ENCODE measurements at places on chromosomes 3 and 15.
A peak's percentile ranks its signal among the peaks of the same experiment; 100 is the strongest.

- DNase-seq: no peak
Measured at GRCh38 chr3:32018757-32019564, 37.4 kb downstream of the ZNF860 start.

GRCh38 chr15:72058585-72058984 lies 59.4 kb downstream of the MYO9A start:
- DNase-seq: no peak

GRCh38 chr3:41369838-41370237 lies 170.5 kb downstream of the CTNNB1 start:
- DNase-seq: no peak

DNA sequence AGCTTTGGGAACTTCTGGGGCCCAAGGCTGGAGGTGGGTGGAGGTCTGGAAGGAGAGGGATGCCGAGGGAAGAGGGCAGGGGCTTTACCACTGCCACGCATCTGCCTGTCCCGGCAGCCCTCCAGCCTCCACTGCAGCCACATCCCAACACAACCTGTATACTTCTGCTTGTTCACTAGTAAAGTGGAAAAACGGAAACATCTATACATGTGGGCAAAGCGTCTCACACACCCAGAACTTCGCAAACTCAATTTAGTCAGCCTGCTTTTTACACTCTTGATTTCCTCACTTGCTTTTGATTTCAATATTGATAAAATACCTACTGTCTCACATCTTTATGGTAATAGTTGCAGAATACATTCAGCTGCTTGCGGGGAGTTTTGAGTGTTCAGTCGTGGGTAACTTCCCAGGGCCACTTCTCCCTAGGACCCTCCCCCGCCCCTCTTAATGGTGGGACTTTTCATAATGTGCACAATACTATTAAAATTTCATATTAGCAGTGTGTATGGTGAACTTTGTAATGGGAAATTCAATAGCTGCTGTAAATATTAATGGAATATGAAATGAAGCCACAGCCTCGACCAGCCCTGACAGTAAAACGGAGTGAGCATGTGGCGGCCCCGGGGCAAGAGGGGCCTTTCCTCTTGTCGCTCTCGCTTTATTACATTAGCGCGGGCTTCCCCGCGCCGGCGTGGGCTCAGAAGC lies 85.2 kb downstream of the NR2F2 start:
- DNase-seq: no peak

DNA sequence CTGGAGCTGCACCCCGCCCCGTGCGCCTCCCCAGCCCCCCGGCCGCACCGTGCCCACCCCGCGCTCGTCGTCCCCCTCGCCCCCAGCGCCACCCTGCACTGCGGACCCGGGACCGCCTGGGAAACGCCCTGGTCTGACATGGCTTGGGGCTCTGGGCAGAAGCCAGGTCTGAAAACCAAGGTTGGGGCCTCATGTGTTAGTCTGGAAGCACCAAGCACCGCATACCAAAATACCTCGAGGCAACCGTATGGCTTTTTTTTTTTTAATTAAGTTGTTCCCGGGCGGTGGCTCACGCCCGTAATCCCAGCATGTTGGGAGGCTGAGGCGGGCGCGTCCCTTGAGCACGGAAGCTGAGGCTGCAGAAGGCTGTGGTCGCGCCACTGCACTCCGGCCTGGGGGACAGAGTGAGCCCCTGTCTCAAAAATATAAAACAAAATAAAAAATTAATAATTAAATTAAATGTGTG lies 91.5 kb upstream of the CHD2 start:
- peak; percentile 5 for DNase-seq

DNA sequence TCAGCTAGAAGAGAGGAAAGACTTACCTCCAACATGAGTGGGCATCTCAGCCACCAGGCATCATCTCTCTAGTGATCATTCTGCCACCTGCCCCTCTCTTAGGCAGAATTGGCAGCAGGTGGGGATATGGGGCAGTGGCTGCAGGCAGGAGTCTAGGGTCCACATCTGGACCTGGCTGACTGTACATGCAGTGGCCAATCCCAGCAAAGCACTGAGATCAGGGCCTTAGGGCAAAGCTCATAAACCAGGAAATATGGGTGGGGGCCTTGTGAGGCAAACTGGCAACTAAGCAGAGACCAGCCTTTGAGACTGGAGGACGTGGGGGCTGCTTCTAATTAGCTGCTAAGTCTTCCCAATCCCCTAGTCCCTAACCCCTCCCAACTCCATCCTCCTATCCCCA lies 12.9 kb downstream of the POMGNT2 start:
- DNase-seq: no peak

DNA sequence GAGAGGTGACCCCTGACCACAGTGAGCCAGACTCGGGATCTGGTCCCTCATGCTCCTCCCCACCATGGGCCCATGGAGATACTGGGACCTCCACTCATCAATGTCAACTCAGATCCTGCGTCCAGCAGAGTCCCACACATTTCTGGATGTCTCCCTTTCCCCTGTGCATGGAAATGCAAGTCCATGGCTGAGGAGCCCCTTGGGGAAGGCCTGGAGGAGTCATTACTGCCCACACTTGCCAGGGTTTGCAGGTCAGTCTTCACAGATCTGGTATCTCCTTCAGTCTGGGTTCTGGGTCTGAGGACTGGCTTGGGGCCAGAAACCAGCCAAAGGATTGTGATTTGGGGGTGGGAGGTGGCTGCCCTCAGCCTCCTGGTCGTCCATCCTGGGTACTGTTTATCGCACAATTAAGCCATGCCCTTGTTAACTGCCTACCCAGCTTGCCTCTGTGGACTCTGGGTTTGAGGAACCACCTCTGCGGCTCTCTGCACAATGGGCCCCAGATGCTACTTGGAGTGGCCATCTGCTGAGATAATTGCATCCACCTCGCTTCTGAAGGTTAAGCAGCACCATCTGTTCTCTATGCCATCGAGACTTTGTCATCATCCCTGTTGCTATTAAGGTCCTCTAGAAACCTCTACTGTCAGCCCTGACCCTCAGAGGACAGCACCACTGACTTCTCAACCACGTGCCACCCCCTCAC lies 49.9 kb upstream of the KLF13 start:
- DNase-seq: no peak

- no peak for DNase-seq
Measured at GRCh38 chr3:61353382-61353781, 102.1 kb upstream of the FHIT start.

DNA sequence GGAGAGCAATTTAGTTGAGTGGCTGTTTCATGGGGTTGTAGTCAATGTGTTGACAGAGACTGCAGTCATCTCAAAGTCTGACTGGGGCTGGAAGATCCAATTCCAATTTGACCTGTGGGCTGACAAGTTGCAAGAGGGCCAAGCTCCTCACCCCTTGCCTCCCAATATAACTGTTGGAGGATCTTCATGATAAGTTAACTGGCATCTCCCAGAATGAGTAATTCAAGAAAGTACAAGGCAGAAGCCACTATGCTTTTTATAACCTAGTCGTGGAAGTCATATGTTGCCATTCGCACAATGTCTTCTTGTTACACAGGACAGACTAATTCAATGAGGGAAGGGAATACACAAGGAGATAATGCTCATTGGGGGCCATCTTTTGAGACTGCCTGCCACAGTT lies 29.1 kb downstream of the GPR15 start:
- DNase-seq: no peak

GRCh38 chr3:24341668-24342067 lies 153.0 kb downstream of the THRB start:
- no peak for DNase-seq

DNA sequence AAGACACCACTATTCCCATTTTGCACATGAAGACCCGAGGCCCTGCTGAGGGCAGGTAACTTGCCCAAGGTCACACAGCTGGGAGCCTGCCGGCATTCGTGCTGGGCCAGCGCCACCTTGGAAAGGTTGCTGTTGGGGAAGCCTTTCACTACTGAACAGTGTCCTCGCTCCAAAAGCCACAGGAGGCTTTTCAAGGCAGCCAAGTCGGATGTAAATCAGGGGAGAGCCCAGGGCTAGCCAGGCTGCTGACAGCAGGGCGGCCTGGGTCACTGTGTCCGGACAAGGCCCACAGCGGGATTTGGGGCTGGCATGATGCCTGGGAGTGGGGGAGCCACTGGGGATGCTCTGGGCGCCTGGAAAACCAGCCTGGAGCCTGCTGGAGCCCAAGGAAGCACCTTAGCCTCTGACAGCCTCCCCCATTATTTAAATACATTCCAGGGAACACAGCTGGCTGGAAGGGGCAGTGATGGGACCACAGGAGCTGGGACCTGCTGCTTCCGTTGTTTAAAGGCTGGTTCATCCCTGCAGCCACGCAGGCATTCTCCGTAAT lies 10.5 kb downstream of the SLC6A6 start:
- DNase-seq: no peak

GRCh38 chr3:10772271-10773161 lies 43.5 kb upstream of the SLC6A11 start:
- no peak for DNase-seq

DNA sequence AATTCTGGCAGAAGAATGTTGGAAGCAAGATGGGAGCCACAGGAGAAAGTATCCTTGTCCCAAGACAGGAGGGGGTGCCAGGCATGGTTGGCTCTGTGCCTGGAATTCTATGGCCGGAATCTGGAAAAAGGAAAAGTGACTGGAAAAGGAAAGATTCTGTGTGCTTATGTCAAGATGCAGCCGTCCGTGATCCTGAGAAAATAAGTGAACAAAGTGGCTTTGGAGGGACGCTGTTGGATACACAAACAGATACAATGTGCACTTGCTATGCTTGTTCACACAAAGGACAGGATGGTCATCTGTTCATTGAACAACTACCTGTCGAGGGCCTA lies 28.5 kb upstream of the MUC20 start:
- DNase-seq: no peak

GRCh38 chr15:48642795-48643194 lies 2.7 kb downstream of the FBN1 start:
- no peak for DNase-seq

GRCh38 chr15:67148196-67148701 lies 82.8 kb downstream of the SMAD3 start:
- no peak for DNase-seq

GRCh38 chr3:61876797-61877196 lies 315.4 kb downstream of the PTPRG start:
- no peak for DNase-seq

DNA sequence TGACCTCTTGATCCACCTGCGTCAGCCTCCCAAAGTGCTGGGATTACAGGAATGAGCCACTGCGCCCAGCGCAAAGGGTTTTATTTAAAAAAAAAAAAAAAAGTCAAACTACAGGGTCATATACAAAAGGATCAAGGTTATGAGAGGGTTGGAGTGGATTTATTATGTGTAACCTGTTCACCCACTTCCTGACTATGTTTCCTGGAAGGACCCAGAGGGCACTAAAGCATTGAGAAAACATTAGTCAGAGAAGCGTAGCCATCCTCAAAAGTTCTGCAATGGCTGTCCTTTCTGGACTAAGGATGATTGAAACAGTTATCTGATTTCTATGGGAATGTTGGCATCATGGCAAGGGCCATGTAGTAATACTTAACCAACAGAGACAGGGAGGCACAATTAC lies 7.3 kb upstream of the SCAPER start:
- no peak for DNase-seq

- no peak for DNase-seq
Measured at GRCh38 chr3:6437631-6438030, 423.3 kb upstream of the GRM7 start.

- DNase-seq: no peak
Measured at GRCh38 chr3:123884203-123884831, at the start of gene MYLK. TSS of gene MYLK (minus strand) at chr3:123884332. CDS start at chr3:123793841, 90,491 bp downstream.

DNA sequence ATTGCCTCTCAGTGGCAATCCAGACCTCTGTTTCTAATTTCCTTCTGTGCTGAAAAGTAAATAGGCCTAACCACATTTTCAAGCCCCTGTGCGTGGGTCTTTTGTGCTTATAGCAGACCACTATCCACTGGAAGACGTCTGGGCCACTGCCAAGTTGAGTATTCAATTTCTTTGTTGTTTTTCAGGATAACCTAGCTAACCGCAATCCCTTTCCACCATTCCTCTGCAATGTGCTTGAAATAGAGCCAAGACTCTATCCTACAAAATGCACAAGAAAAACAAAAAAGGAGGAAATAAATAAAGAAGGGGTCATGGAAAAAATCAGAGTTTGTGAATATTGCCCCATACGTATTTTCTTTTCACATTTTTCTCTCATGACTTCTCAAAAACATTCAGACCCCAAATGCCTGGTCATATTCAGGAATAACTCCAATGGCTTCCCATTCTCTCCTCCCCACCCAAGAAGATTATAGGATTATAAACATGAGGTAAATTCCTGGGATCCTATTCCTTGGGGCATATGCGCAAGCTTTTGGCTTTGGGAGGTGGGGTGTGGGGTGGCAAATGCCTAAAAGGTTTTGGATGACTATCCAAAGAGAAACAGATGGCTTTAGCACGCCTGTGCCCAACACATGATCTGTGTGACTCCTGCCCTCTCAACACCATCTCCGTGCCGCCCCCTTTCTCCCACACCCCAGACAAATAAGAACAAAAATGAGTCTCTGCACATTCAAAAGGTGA lies 217.9 kb upstream of the THBS1 start:
- DNase-seq: no peak

DNA sequence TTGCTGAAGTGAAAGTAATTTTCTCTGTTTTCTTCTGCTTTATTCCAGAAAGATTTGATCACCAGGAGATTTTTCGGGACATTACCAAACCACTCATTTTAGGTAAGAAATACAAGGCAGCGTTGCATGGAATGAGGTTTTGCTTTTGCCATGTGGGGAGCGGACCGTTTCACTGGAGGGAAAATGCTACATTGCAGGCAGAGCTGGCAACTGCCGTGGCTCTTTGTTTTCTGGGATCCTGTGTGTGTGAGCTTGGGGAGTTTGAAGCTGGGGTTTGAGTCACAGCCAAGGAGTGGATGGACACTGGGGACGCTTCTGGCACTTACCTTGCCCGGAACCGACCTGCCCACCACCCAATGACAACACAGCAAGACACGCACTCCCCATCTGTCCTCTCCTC lies 109.9 kb downstream of the APBA2 start:
- no peak for DNase-seq

- DNase-seq: no peak
Measured at GRCh38 chr3:101732240-101732641, 7.8 kb downstream of the CEP97 start.

GRCh38 chr3:31382856-31383255 lies 149.9 kb upstream of the STT3B start:
- no peak for DNase-seq

DNA sequence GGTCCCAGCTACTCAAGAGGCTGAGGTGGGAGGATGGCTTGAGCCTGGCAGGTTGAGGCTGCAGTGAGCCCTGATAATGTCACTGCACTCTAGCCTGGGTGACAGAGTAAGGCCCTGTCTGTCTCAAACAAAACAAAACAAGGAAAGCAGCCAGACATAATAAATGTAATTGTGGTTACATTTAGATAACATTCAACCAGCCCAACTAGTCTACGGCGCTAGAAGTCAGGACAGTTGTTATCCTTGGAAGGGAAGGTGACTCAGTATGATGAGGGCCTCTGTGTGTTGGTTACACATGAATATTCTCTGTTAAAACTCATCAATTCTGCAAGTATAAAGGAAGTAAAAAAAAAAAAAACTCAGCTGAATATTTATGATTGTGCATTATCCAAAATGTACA lies 27.0 kb upstream of the CSPG5 start:
- no peak for DNase-seq
